ENCODE measurements at places on chromosomes 5 and 9.
A peak's percentile ranks its signal among the peaks of the same experiment; 100 is the strongest.

DNA sequence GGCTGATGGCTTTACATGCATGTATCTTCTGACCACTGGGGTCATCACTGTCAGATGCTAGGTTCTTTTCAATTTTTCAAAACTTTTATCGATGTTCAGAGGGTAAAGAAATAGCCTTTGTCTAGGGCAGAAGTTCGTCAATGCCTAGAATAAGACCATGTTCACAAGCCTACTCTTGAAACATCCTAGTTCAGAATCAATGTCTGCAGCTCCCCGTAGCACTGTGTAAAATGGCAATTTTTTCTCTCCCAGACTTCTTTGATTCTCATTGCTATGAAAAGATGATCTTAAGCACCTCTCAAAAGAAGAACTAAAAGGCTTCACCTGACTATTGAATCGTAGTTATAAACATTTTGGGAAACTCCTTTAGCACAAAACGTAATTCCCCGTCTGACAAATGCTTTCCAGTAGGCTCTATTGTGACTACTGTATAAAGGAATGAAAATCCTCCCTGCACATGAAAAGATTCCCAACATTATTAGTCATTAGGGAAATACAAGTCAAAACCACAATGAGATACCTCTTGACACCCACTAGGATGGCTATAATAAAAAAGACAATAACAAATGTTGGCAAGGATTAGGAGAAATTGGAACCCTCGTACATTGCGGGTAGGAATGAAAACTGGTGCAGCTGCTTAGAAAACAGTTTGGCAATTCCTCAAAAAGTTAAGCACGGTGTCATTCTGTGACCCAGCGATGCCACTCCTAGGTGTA is 263.5 kb downstream of the ARHGAP26 start:
- no peak for DNase-seq

GRCh38 chr5:156375895-156376495 is 49.0 kb downstream of the SGCD start:
- DNase-seq = no peak

GRCh38 chr5:50751064-50751657 is 84.7 kb downstream of the PARP8 start:
- peak; percentile 25 for DNase-seq

DNA sequence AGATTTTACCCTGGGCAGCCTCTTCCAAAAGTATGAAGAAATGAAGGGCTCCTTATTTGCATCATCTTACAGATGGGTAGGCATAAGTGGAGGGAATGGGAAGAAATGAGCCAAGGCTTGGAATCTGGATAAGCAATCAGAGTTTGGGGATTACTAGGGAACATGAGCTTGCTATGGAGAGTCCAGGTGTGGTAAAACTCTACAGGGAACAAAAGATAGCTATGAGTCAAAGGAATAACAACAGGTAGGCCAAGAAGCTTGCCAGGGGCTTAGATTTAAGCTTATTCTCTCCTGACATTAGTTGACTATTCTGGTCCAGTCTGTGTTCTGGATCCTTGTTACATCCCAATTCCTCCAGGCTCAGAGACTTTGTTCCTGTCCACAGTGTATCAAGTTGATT is 16.4 kb downstream of the RFK start:
- DNase-seq = no peak

GRCh38 chr9:10512144-10512543 is 100.7 kb downstream of the PTPRD start:
- DNase-seq = no peak

GRCh38 chr5:120134944-120135343 is 329.2 kb upstream of the PRR16 start:
- DNase-seq = no peak

GRCh38 chr9:88757406-88758010 is 222.5 kb downstream of the NXNL2 start:
- no peak for DNase-seq

- no peak for DNase-seq
Observed at GRCh38 chr9:123724211-123724796, 205.6 kb downstream of the DENND1A start.

- no peak for DNase-seq
Observed at GRCh38 chr5:5941486-5941885, 436.9 kb downstream of the MED10 start.

GRCh38 chr5:107670087-107670931 is 428 bp downstream of the EFNA5 start:
- DNase-seq = no peak

DNA sequence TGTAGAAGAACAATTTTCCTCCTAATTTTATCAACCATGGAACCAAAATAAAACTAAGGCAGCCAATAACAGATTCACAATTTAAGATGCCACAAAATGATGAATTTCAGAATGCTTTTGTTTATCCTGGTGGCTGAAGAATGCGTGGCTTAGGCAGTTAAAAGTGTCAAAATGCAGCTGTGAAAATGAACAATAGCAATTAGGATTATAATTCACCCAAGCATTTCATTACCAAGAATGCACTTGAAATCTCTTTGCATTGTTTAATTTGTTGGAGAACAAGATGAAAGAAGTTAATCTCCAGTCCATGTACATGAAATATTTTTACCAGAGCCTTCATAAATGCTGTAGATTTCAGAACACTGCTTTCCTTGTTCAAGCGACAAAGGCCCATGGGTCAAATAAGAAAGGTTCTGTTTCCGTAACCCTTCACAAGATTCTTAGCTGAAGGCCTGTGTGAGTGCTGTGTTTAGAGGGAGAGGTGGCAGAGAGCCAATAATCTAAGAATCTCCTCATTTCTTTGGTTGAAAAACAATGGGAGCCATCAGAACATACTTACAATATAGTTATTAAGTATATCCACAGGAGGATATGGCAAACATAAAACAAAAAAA is 39.3 kb downstream of the CLINT1 start:
- no peak for DNase-seq

GRCh38 chr5:142017832-142018427 is 5.1 kb upstream of the GNPDA1 start:
- no peak for DNase-seq

DNA sequence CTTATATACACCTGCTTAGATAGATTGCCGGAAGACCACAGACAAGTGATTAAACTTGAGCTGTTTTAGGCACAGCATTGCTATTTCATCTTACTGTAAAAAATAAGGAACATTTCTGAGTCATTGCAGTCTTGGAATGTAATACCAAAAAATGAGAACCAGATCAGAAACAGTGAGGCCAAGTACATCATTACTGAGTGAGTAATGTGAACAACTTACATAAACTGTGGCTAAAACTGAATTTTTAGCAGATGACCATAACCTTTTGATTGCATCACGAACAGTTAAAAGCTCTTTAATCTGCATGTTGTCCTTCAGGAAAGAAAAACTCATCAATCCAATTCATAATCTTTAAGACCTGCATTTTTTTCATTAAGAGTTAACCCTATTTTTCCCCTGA is 157.1 kb upstream of the FGF10 start:
- no peak for DNase-seq

GRCh38 chr9:124032247-124032646 is 20.7 kb downstream of the LHX2 start:
- DNase-seq = no peak

DNA sequence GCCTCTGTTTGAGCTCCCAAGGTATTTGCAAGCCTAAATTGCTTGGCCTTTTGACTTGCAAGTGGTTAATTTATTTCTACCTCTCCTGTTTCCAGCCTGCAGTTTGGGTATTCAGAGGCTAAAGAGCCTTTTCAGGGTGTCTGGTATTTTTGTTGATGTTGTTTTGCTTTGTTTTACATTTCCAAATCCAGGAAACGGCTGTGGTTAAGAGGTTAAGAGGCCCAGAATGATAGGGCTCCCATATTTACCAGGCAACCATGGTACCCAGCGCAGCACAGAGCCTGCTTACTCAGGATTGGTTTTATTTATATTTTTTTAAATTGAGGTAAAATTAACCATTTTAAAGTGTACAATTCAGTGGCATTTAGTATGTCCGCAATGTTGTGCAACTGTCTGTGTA is 92.1 kb downstream of the PDZD2 start:
- no peak for DNase-seq

DNA sequence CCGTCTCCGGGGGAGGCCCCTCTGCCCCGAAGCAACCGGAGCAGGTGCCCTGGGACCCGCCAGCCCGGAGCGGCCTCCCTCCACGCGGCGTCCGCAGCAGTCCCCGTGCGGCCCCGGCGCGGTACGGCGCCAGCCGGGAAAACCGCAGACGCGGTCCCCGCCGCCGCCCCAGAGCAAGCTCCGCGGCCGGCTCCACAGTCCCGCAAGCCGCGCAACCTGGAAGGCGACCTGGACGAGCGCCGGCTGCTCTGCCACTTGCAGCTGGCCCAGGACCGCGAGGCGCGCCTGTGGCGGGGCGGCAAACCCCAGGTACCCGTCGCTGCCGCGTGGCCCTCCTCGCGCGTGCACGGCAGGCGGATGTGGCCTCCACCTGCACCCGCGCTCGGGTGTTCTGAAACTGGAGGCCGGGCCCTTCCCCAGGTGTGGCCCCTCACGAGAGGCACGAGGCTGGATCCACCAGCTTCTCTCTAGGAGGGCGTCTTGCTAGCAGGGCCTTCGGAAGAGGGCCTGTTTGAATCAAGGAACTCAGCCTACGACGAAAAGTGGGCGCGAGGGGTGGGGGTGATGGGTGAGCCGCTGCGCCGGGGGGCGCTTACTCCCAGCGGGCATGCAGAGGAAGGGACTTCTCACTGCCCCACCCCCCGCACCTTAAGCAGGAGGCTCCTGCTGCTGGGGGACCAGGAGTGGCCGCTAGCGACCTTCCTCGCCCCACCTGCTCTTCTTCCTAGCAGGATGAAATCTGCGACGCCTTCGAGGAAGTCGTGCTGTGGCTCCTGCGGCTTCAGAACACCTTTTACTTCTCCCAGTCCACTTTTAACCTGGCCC is 602 bp downstream of the CCNI2 start:
- peak; percentile 20 for DNase-seq

DNA sequence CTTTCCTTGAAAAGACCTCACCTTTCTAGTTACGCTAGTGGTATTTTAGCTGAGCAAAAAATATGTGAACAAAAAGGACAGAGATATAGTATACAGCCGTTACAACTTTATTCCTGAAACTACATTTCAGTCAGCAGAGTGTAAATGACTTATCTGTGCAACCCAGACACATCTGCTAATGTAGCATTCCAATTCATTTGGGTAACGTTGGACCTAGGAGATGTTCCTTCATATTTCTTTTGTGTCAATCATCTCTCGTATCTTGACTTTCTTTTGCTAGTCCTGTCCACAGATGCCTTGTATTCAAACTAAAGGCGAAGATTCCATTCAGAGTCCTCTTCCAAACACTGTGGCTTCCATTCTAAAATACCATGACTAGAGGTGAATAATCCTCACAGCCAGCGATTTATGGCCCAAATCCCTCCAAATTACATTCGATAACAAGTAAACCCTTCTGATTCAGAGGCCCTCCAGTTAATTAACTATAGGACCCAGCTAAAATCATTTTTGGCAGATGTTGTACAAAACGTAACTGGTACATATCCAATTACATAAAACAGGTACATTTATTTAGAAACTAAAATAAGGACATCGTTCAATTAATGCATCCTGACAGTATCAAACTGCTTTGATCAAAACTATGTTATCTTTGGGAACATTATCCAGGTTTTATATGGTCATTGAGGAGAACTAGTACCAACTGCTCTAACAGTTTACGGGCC is 155.7 kb downstream of the DROSHA start:
- DNase-seq = no peak

DNA sequence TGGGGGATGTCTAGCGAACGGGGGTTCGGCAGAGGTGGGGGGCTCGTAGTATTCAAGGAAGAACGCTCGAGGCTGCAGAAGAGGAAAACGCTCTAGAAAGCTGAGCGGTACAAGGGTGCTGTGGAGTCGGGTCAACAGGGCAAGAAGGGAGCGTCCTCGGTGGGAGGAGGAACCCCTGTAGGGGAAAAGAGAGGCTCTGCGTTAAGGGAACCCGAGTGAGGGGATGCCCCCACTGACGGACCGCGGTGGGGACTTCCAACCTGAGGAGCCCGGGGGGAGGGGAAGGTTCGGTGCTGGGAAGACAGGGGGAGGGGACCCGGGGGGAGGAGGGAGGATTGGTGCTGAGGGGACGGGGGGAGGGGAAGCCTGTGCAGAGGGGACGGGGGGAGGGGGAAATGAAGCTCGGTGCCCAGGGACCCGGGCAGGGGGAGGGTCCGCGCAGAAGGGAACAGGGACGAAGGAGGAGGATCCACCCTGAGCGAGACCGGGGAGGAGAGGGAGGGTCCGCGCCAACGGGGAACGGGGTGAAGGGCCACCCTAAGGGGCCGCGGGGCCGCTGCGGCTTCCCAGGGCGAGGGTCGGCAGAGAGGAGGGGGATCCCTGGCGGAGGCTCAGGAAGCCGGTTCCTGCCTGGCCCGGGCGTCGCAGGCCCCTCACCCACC is 621 bp downstream of the NR6A1 start:
- DNase-seq = no peak

Measured in T follicular helper cell (primary cell).